ENCODE measurements at places on chromosomes 13 and 19.

DNA sequence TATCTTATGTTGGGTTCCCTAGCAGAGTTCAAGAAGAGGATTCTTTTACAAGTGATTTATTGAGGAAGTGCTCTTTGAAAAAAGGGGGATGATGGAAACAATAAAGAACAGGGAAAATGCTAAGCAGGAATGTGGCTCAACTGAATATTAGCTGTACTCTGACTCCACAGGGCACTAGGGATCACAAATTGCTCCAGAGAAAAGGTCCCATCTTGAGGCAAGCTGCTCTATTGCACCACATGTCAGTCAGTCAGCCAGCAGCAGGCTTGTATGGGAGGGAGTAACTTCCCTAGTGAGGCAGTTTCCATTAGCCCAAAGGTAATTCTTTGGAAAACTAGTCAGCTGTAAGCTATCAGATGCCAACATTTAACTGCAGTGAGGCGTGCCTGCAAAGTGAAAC is 73.3 kb upstream of the FNDC3A start:
- no peak for DNase-seq

GRCh38 chr19:18543814-18544475 is 572 bp upstream of the FKBP8 start:
- DNase-seq = peak; percentile 57

DNA sequence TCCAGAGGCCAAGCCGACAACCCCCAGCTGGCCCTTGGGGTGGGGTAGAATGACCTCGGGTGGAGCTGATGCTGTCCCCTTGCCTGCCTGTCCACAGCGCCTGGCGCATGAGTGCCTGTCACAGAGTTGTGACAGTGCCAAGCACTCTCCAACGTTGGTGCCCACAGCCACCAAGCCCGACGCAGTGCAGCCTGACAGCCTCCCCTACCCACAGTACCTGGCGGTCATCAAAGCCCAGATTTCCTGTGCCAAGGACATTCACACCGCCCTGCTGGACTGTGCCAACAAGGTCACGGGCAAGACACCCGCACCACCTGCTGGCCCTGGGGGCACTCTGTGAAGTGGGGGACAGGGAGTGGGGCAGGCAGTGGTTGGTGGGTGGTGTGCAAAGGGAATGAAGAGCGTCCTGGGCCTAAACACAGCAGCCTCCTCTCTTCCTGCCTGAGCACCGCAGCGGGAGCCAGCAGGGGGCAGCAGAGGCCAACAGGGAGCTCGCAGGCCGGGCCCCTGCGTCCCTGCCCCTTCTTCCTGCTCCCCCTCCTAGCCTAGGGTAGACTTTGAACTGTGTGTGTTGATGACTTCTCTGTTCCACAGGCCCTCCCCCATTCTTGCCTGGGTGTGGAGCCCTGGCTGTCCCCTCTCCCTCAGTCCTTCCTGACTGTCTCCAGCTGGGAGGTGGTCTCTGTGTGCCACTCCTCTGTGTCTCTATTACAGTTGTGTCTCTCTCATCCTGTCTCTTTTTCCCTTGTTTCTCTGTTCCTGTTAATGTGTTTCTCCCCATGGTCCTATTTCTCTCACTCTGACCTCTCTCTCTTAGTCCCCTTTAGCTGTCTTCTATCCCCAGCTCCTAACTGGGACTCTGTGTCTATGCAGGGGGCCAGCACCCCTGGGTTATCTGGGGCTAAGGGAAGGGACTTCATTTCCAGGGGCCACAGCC is 6.5 kb downstream of the MED29 start:
- peak; percentile 81 for DNase-seq

DNA sequence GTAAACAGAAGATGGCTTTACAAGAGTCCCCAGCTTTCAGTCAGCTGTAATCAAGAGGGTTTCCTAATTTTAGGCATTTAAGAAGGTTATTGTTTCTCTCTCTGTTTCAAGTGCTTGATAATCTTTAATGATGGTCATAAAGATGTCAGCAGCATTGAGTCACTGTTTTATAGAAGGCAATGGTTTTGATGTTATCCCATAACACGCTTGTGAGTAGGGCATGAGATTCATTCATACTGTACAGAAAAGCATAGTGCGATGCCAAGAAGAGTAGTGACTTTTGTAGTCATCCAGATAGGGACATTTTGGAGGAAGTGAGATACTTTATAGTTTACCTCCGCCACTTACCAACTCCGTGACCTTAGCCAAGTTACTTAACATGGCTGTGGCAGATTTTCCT is 364.2 kb upstream of the SLC10A2 start:
- DNase-seq = no peak

- DNase-seq = no peak
These were observed 16.6 kb upstream of the LSM14A start for GRCh38 chr19:34155686-34156085.

GRCh38 chr19:9166846-9167245 is 11.9 kb upstream of the OR7D2 start:
- DNase-seq = no peak

GRCh38 chr19:51016798-51017683 is 2.5 kb downstream of the KLK10 start:
- DNase-seq = peak; percentile 61

DNA sequence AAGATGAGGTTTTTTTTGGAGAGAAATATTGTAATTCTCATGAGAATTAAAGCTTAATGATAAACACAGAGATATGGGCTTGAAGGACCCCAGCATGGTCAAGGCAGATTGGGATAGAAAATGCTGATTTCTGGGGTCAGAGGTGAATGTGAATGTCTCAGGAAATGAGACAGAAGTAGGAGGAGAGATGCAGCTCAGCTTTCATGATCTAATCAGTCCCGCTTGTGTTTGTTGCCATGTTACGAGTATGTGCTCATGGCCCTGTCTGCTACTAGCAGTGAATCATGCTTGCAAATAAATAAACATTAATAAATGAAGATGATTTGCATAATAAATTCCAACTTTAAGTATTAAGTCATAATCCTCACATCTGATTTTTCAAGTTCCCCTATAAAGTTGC is 23.0 kb upstream of the NDFIP2 start:
- no peak for DNase-seq

DNA sequence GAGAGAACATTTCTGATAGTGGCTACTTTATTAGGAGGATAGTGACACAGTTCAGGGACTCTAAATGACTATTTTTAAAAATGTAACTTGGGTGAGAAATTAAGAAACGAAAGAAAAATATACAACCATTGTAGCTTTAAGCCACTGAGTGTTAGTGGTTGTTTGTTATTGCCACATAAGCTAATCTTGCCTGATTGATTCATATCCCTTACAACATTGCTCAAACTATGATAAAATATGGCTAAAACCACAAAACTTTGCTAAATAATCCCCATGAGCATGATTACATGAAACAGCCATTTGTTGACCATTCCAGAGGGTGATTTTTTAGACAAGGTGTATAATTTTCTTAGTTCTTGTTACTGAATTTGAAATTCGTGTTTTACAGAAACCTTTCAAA is 343.4 kb downstream of the SLITRK5 start:
- DNase-seq = no peak

DNA sequence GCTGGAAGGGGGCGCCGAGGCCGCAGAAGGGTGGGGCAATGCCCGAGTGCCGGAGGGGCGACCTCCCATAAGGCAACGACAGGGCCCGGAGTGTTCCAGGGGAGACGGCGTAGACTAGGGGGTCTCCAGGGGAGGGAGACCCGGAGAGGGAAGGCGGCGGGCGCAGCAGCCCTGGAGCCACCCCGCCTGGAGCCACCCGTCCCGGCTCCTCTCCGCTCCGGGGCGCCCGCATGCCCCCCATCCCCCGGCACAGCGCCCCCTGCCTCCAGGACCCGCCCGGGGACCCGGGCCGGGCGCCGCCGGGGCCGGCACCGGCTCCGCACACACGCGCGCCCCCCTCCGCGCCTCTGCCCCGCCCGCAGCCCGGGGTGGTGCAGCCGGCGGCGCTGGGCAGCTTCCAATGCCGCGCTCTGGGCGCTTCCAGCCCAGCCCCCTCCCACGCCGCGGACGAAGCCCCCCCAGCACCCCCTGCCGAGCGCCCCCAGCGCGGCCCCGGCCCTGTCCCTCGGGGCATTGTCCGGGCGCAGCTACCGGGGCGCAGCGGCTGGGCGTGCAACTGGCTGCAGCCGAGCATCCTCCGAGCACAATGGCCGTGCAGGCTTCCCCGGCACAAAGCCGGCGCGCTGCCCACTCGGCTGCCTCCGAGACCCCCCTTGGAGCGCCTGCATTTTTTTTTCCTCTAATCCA is 519 bp downstream of the PTPRS start:
- peak; percentile 28 for DNase-seq

- DNase-seq = no peak
These were observed 971.6 kb upstream of the MIR17HG start for GRCh38 chr13:90375851-90376250.

GRCh38 chr13:41505209-41505835 is 48.0 kb downstream of the RGCC start:
- no peak for DNase-seq

- DNase-seq = no peak
These were observed 73.1 kb downstream of the ABCC4 start for GRCh38 chr13:95228130-95228529.

- no peak for DNase-seq
These were observed 5.8 kb downstream of the AMER2 start for GRCh38 chr13:25166306-25166705.

- DNase-seq = no peak
These were observed 6.5 kb downstream of the LENG1 start for GRCh38 chr19:54152878-54153524.

All from WERI-Rb-1 (cell line).